Frontal cortex (tissue), 4 donors: ENCODE measurements at places on chromosomes 13 and 19.

GRCh38 chr13:47893527-47893926 lies 107.5 kb downstream of the SUCLA2 start:
- DNase-seq: no peak

DNA sequence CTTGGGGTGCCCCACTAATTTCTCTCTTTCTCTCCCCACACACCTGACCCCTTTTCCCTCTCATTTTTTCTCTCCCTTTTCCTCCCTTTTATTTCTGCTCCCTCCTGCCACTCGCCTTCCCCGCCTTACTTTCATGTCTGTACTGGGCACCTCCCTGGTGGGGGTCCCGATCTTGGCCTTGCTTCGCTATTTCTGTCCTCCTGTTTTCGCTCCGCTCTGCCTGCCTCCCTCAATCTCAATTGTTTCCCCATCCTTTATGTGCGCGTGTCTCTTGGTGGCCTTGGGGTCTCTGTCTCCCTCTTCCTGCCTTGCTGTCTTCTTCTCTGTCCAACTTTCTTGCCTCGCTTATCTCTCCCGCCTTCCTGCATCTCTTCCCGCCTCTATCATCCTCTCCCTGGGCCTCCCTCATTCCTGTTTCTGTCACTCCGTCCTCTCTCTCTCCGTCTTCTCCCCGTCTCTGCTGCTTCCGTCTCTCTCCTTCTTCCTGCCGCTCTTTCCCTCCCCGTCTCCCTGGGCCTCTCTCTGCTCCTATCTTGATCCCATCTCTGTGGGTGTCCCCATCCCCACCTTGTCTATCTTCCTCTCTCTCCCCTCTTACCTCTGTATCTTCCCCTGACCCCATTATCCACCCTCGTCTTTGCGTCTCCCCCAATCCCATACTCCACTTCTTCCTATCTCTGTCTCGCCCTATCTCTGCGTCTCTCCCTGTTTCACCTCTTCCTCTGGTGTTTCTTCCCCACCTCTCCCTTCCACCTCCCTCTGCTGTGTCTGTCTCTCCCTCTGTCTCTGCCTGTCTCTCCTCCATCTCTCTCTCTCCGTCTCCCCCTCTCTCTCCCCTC lies 4.0 kb downstream of the GRIN2D start:
- DNase-seq: no peak

DNA sequence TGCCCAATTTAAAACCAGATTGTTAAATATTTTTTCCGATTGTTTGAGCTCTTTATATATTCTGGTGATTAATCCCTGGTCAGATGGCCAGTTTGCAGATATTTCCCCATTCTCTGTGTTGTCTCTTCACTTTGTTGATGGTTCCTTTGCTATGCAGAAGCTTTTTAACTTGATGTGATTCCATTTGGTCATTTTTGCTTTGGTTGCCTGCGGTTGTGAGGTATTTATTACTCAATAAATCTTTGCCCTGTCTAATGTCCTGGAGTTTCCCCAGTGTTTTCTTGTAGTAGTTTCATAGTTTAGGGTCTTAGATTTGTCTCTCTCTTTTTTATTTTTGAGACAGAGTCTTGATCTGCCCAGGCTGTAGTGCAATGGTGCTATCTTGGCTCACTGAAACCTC lies 23.8 kb upstream of the LMO7 start:
- DNase-seq: no peak

DNA sequence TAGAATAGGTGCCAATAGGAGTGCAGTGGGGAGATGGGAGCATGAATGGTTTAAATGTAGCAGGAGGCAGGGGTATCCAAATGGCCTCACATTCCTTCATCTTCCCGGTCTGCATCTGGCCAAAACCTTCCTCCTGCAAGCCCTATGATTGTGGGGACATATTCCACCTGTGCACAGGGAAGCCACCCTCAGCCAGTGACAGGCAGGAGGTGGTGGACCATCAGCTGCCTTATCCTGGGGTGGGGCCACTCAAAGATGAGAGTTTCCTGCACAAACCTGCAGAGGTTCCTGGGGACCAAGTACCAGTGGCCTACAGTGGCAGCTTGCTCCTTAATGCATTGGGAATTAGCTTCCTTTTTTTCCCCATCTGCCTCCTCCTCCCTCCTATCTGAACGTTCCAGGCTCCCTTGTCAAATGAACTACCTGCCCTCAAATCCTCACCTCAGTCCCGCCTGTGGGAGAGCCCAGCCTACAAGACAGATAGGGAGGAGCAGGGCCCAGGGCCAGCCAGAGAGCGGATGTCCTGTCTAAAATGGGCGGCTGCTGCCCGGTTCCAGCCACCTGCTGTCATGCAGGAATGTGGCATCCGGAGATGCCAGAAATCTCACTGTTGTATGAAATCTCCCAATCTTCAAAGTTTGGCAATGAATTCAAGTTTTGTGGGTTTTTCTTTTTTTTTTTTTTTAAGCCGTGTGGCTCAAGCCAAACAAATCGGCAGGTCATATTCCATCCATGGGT lies 85.0 kb downstream of the TSHZ3 start:
- no peak for DNase-seq

GRCh38 chr19:48913114-48913889 lies 13.2 kb downstream of the NUCB1 start:
- no peak for DNase-seq

DNA sequence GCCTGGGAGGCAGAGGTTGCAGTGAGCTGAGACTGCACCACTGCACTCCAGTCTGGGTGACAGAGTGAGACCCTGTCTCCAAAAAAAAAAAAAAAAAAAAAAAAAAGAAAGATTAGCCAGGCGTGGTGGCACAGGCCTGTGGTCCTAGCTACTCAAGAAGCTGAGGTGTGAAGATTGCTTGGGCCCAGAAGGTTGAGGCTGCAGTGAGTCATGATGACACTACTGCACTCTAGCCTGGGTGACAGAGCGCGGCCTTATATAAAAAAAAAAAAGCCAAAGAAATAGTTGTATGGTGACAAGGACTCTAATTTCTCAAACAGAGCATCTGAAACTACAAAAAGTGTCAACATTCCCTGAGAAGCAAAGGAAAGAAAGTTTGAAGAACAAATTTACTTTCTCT lies 3.4 kb downstream of the PBX4 start:
- no peak for DNase-seq

DNA sequence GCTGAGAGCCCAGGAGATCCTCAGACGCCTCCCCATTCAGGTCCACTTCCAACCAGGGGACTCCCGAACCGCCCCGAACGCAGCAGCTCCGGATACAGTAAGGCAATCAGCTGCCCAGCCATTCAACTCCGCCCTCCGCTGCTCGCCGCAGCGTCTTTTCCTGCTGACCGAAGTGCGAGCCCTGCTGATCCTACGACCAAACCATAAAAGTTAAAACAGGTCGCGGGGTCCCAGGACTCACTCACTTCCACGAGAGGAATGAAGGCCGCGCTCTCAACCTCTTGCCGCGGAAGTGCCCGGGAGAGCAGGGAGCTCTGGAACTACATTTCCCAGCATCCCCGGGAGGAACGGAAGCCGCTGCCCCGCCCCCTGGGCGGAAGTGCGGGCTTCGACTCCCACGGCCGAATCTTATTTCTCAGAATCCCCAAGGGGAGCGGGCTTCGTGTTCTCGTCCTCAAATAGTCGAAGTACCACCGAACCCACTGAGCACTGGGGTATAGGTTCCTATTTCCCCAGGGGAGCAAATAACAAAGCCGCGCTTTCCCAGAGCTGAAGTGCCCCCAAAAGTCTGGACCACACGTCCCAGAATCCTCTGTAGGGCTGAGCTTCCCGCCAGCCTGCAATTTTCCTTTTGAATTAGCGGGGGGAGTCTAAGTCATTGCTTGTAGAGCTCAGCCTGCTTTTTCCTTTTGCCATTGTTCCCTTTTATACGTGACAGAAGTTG lies at the start of gene ZNF45:
Gene ZNF45 (minus strand): TSS at position 298 of the 724 bp plus-strand sequence. CDS start 13,097 bp downstream, outside the sequence.
- DNase-seq: peak; percentile 71

- no peak for DNase-seq
These were observed at the start of gene MLNR for GRCh38 chr13:49220036-49220855. Gene MLNR, plus strand, starts transcription at chr13:49220338. Its CDS starts 0 bp downstream, at chr13:49220338.
